GM23338 (cell line): ENCODE measurements at places on chromosomes 1 and 21. TPM values are rescaled to one million over a fixed set of nuclear protein-coding genes. Genes with fewer than 3 reads are reported as not detected.

DNA sequence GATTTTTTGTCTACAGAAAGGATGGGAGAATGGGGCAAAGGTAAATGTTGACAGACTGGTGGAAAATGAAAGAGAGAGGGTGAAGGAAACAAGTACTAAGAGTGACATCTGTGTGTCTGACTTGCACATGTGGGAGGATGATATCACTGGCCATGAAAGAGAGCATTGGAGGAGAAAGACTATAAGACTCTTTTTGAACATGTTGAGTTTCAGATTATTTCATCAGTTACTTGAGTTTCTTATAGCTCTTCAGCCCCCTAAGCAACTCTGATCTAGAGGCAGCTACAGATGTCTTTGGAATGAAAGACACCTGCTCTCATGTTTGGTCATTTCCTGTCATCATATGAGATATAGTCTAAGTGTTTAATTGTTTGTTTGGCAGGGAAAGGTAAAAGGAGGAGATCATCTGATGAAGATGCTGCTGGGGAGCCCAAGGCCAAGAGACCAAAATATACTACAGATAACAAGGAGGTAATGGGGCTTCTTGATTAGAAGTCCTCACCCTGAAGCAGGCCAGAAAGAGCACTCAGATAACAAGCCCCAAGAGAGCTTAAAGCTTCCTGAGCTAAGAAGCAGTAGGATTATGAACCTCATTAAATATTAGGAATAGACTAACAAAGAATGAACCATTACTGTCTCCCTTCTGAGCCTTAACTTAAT is 4.5 kb downstream of the POLR3C start:
- H3K27ac ChIP-seq = no peak overlapping the region
- peaks cover 57% of the 10 kb centered on the region for H3K36me3 ChIP-seq
- no peaks in the 10 kb centered on the region for H3K27me3 ChIP-seq
- no peak overlapping the region for H3K4me3 ChIP-seq
- DNase-seq = no peak

- no peak for DNase-seq
- peaks cover 7% of the 10 kb centered on the region for H3K4me1 ChIP-seq
- H3K27ac ChIP-seq = no peak overlapping the region
- no peaks in the 10 kb centered on the region; the same call in 1 of the 2 replicates for H3K36me3 ChIP-seq
- no peak overlapping the region for H3K4me3 ChIP-seq
These were observed 233.1 kb upstream of the CSF3R start for GRCh38 chr1:36715797-36716196.

DNA sequence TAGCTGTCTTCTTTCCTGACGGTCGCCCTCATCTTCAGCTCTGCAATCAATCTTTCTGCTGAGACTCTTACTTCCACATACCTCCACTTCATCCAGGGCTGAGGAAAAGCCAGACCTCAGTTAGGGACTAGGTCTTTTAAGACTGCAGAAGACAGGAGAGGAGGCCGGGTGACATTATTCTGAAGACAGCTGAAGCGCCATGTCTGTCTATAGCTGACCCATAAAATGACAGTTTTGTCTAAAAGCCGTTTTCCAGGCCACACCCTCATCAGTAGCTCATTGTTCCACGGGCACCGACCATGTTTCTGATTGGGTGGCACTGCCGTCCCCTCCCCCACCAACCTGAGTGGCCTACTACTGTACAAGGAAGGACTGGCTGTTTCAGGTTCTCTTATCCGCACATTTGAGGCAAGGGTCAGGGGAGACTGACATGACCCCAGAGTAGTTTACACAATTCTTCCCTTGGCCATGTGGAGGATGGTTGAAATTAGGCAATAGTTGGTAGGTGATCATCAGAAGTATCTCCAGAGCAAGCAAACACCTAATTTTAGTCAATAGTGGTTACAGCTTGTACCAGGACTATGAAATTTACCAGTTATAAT is at the start of gene ADCY10:
ADCY10 (minus strand) TSS at position 240 of the 602 bp plus-strand sequence. CDS start 8,994 bp downstream, outside the sequence.
- H3K27me3 ChIP-seq = no peaks in the 10 kb centered on the region
- peak within 1 kb of the TSS; percentile 47 for H3K27ac ChIP-seq
- DNase-seq = peak; percentile 20
- H3K4me3 ChIP-seq = no peak within 1 kb of the TSS

Gene CRYZ
- total RNA-seq = 45.7 and 57.2 TPM in 2 replicates

GRCh38 chr1:201745023-201745422 is 83.9 kb upstream of the IPO9 start:
- H3K4me3 ChIP-seq = no peak overlapping the region
- H3K36me3 ChIP-seq = no peaks in the 10 kb centered on the region
- no peaks in the 10 kb centered on the region for H3K27me3 ChIP-seq
- DNase-seq = no peak
- H3K27ac ChIP-seq = no peak overlapping the region
- H3K4me1 ChIP-seq = peaks cover 33% of the 10 kb centered on the region

- H3K36me3 ChIP-seq = no peaks in the 10 kb centered on the region
- no peaks in the 10 kb centered on the region for H3K27me3 ChIP-seq
- no peak overlapping the region; the same call in 1 of the 2 replicates for H3K27ac ChIP-seq
- no peak overlapping the region for H3K4me3 ChIP-seq
- no peaks in the 10 kb centered on the region for H3K4me1 ChIP-seq
- DNase-seq = no peak
These were observed 61.1 kb downstream of the DOP1B start for GRCh38 chr21:36217743-36218142.

DNA sequence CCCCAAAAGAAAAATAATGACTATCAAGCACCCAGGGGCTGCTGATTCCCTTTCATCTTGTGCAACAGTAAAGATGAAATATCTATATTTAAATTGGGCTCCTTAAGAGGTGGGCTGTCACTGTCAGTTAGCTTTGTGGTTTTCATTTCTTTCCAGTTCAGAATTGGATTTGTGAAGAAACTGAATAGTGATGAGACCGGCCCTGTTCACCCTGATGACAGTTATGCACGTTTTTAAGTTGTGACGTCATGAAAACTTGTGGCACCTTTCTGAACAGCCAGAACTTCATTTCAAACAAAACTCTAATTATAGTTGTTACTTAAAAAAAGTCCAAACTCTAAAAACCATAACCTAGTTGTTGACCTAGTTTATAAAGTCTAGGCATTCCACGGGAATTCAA is 125.9 kb downstream of the RUNX1 start:
- no peaks in the 10 kb centered on the region for H3K36me3 ChIP-seq
- no peak overlapping the region for H3K27ac ChIP-seq
- no peaks in the 10 kb centered on the region for H3K27me3 ChIP-seq
- H3K4me3 ChIP-seq = no peak overlapping the region
- H3K4me1 ChIP-seq = no peaks in the 10 kb centered on the region

DNA sequence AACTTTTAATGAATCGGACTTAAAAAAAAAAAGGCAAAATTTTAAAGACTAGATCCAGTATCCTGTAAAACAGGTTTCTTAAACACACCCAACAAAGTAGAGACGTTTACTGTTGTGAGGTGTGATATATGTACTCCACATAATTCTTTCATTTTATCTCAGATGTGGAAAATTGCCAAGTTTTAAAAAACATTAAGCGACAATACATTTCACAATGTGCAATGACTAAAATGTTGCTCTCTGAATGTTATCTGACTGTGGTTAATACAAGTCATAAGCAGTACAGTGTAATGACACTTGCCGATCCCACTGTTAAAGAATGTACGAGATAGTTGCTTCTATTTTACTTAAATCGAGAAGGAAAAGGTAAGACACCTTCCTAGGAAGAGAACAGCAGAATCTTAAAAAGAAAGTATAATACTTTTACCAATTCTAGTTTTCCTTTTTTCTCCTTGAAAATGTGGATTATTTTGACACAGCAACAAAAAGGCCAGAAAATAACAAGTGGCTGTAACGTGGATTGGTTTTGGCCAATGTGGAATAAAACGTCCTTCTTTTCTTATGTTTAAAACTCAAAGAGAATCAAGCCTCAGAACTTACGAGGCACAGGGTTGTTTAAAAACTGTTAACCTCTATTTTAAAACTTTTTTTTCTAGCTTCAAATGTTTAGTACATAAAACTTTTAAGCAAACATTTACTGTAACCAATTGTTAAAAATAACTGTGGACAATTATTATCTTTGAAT is 51.4 kb downstream of the TP53BP2 start:
- DNase-seq = no peak
- H3K4me1 ChIP-seq = no peaks in the 10 kb centered on the region
- H3K36me3 ChIP-seq = peaks cover 12% of the 10 kb centered on the region; the same call in 1 of the 2 replicates
- no peak overlapping the region for H3K27ac ChIP-seq
- H3K4me3 ChIP-seq = no peak overlapping the region

Gene SPRR4
- not detected in 2 replicates for total RNA-seq

DNA sequence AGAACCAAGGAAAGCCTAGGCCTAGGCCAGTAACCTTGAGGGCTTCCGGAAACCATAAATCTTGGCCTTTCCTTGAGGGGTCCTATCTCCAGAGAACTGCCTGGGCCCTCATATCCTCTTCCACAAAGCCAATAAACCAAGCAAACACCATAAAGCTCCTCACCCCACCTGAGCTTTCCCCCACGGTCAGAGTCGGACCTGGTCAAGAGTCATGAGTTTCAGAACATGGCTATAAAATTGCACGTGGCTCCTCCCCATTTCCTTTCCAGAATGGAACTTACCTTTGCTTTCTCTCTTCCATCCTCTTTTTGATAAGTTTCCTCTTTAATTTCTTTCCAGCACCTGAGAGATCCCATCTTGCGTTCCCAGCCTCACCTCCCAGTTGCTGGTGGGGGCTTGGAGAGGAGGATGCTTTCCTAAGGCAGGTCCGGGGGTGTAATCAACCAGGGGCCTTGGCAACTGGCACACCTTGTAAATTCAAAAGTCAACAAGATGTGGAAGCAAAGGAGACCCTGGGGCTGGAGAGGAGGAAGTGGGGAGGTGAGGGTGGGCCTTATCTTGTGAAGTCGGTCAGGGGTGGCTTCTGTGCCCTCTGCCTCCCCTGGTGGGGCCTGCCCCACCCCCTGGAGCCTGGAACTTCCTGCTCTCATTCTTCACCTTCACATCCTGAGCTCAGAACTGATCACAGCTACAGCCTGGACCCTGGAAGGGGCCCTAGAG is 259.9 kb downstream of the FOXD2 start:
- no peak overlapping the region for H3K27ac ChIP-seq
- H3K27me3 ChIP-seq = no peaks in the 10 kb centered on the region
- no peak for DNase-seq
- no peaks in the 10 kb centered on the region for H3K36me3 ChIP-seq
- no peaks in the 10 kb centered on the region for H3K4me1 ChIP-seq

DNA sequence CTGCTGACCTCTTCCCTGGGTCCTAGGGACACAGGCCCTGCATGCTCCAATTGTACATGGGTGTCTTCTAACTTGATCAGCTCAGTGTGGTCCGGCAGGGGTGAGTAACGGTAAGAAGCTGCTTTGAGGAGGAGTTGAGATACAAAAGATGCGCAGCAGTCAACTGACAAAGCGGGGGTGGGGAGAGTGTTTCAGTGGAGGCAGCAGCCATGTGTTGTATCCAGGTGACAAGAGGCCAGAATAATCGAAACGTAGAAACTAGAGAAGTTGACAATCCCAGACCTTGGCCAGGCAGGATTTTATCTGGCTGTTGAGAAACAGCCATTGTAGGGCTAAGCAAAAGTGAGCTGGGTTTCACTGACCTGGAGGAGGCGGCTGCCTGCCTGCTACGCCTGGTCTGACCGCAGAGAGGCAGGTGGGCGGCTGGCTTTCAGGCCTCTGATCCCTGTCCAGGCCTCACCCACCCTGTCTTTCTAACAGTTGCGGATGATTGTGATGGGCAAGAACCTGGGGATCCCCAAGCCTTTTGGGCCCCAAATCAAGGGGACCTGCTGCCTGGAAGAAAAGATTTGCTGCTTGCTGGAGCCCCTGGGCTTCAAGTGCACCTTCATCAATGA is 28.8 kb downstream of the PADI6 start:
- no peaks in the 10 kb centered on the region for H3K27me3 ChIP-seq
- no peak overlapping the region for H3K27ac ChIP-seq
- no peak overlapping the region for H3K4me3 ChIP-seq
- H3K36me3 ChIP-seq = no peaks in the 10 kb centered on the region
- H3K4me1 ChIP-seq = no peaks in the 10 kb centered on the region; the same call in 1 of the 2 replicates
- DNase-seq = no peak
